Fibroblast of skin of left quadriceps (primary cell): ENCODE measurements at places on chromosomes 2 and 18.

- no peak for DNase-seq
Observed at GRCh38 chr18:50091509-50092244, 103.3 kb downstream of the MYO5B start.

GRCh38 chr18:2656237-2656980 is 883 bp downstream of the SMCHD1 start:
- no peak for DNase-seq

- DNase-seq = no peak
Observed at GRCh38 chr2:211401328-211401727, 844.9 kb downstream of the CPS1 start.

DNA sequence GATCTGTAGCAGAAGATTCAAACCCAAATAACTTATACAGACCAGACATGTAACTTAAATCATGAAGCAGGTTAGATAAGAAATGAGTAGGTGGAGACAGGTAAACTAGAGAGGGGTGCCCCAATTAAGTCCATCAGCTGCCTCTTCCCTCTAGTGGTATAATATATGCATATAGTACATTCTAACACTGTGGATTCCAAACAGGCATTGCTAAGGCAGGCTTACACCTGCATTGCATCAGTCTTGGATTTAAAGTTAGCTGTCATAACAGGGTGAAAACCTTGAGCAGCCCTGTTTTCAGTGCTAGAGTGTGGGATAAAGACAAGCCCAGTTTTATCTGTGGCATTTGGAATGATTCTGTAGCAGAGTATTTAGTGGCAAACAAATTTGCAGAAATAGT is 63.4 kb downstream of the NYAP2 start:
- no peak for DNase-seq

GRCh38 chr18:22734791-22735627 is 198.1 kb upstream of the RBBP8 start:
- peak; percentile 79 for DNase-seq

GRCh38 chr2:64840426-64840881 is 148.7 kb upstream of the SLC1A4 start:
- no peak for DNase-seq

DNA sequence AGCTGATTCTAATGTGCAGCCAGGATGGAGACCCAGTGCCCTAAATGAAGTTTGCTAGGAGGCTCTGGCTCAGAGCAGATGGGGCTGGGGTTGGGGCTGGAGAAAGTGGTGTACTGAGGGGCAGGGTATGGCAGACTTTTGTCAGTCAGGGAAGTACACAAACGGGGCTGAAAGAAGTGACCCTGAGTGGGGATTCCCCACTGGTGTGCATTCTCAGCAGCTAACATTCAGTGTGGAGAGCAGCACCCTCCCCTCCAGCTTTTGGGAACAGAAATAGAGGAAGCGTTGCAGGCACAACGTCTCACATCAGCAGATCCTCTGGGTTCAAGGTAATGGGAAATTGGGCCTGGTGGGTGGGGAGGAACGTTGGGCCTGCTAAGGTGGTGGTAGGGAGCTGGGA is 89.1 kb upstream of the GCFC2 start:
- DNase-seq = no peak

GRCh38 chr18:49014605-49015267 is 64.0 kb upstream of the SMAD7 start:
- DNase-seq = no peak

DNA sequence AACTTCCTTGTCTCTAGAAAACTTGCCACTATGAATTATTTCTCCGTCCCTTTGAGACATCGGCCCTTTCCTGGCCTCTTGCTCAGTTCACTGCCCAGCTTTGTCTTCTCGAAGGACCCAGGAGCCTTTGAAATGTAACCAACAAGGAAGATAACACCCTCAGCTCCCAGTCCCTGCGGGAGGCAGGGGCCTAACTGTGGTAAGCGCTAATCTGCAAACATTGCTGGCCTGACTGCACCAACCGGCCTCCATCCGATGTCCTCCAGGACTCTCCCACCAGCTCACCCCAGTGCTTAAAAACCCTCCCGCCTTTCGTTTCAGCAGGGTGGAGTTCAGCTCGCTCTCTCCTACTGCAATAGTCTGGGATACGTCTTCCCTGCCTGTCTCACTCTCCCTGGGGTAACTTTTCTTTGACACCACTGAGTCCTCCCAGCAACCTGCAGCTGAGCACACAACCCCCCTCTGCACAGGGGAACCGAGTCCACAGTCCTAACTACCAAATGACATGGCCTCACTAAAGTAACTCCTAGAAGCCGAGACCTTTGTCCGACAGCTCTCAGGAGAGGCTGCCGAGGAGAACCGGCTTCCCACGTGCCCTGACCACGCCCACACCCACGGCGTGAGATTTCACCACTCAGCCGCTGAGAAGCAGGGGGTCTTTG is 76.1 kb downstream of the MBP start:
- DNase-seq = no peak

GRCh38 chr2:225076125-225076524 is 33.9 kb upstream of the DOCK10 start:
- DNase-seq = peak; percentile 81

- DNase-seq = peak; percentile 20
Observed at GRCh38 chr18:51621113-51621863, 423.8 kb upstream of the MEX3C start.

- DNase-seq = no peak
Observed at GRCh38 chr18:75823471-75823870, 396.0 kb upstream of the SMIM21 start.

DNA sequence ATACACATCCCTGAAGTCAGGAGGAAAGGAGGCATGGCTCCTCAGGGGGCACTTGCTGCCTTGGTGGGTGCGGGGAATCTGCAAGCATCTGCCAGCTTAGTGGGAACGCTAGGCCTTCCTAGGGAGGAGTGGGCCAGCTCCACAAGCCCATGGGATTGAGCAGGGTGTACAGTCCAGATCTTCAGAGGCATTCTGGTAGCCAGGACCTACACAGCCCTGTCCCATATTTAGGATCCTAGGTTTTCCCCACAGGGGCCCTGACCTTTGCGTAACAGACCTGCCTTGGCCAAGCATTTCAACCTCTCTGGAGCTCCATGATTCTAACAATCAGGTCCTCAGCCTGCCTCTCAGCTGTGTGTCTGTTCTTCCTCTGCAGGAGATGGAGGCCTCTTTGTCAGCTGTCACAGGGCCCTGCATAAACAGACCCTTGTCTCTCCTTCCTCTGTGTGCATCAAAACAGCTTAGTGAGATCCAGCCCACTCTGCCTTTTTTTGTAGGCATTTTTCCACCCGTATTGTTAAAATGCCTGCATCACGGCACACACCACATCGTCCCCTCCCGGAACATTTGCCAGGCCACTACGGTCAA is 140.2 kb upstream of the NDUFV2 start:
- no peak for DNase-seq

- no peak for DNase-seq
Observed at GRCh38 chr2:61732787-61733186, 121.1 kb downstream of the FAM161A start.

DNA sequence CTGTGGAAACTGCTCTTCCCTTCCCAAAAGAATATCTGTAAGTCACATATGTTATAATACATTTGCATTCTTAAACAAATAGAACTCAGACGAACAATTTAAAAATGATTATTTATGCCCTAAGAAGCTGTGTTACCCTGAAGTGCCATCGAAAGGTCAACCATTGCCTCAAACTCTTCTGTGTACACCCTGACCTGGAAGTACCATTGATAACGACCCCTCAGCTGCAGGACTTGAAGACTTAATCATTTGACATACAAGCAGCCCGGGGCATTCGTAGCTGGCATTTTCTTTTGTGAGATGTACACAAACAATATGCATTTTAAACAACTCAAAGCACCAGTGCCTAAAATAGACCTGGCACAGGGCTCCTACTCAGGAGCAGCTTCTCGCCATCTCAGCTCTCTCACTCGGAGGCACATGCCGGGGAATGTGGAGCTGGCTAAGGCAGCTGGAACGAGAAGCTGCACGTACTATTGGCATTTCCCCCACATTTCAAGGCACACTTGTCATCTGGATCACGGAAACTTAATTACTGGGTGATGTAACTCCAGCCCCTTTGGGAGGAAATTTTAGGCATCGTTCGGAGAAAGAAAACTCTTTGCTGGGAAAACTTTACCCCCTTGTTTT is 170.0 kb upstream of the GALNT5 start:
- DNase-seq = peak; percentile 22

- DNase-seq = no peak
Observed at GRCh38 chr2:69985688-69986087, 24.3 kb upstream of the ASPRV1 start.

DNA sequence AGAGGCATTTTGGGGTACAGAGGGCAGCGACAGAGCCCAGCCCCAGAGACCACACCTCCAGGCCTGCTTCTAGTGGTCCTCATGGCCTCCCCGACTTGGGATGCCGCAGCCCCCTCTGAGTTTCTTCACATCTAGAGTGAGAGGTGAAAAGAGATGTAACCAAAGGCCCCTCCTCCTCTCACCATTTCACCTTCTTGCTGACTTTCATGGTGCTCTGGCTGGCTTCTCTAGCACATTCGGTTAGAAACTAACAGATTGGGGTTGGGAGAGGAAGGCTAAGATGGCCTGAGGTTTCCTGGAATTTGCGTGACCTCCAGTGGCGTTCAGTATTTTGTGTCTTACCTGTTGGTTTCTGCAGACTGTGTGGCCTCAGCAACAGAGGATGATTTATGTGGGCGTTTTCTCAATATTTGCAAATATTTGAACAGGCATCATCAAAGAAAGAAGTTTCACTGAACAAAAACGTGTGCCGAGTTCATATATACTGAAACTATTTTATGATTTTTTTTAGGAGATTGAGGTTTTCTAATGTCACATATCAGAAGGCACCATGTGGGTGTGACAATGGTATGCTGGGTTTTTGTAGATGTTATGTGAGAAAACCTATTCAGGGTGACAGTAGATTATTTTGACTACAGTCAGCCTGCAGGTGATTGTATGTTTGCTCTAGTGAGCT is 69.9 kb upstream of the BCL2L11 start:
- DNase-seq = no peak

DNA sequence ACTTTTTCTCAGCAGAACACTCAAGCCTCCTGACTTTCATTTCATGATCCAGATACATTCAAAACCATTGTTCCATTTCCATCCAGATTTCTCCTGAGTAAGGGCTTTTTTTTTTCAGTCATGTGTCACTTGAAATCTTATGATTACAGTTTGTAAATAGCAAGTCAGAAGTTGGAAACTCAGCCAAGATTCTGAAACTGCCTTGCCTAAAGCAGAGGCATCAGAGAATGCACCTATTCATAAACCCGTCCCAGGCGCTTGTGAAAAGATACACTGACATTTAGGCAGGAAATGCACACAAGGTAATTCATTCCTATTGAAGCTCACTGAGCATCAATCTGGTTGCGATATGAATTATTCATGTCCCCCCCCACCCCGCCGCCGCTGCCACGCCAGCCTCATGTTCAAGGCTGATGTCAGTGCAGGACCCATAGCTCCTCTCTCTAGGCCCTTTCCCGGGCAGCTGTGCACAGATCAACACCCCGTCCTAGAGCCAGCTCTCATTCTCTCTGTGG is 30.4 kb upstream of the MGAT4A start:
- DNase-seq = no peak

DNA sequence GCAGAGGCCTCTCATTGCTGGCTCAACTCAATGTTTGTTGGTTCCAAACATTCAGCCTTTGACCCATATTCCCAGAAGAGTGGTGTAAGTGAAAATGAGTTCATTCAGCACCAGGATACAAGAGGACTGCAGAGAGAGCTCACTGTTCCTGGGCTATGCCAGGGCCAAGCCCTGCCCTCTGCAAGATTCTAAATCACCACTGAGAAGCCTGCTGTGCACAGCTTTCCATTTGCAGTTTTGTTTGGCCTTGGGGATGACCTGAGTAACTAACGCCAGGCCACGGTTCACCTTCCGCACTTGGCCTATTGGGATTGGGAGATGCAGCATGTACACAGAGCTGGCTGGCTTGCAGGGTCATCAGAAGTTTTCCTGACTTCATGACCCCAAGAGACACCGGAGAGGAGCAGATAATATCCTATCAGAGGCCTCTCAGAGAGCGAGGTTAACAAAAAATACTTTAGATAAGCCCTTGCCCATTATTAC is 12.6 kb downstream of the GKN1 start:
- no peak for DNase-seq

DNA sequence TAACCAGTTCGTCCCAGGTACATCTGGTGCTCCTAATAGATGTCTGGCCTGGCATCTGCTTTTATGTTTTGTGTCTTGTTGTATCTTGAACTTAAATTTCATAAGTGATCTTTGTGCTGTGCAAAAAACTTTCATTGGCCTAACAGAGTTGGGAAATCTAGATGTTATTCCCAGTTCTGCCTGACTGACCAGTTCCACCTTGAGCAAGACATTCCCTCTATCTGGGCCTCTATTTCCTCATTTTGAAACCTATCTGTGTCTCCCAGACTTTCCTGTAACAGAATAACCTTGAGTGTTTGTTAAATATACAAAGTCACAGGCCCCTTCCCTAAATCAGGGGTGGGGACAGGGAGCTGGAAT is 90.5 kb upstream of the MSH2 start:
- DNase-seq = no peak

GRCh38 chr2:69509011-69509749 is 71.9 kb upstream of the NFU1 start:
- no peak for DNase-seq

DNA sequence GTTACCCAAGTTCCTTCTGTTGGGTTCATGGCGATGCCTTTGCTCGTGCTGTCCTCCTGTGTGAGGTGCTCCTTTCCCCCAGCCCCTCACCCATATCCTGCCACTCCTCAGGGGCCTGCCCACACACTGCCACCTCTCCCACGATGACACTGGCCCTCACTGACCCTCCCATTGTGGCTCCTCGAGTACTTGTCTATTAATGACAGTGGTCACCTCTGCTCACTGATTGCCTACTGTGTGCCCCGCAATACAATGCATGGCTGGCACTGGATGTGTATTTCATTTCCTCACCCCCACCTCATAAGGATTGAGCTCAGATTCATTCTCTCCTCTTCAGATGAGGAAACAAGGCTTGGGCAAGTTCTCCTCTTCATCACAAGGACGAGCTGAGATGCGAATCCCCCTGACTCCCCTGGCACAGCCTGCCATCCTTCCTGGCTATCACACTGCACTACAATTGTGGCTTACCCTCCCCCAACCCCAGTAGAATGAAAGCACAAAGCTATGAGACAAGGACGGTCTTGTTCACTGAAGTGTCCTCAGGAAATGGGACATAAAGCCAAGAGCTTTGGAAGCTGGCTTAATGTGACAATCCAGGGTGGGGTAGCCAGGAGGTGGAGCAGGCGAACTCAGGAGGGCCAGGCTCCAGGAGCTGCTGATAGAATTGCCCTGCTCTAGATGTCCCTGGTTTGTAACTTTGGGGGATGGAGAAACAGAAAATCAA is 93.9 kb upstream of the RAB12 start:
- DNase-seq = no peak

DNA sequence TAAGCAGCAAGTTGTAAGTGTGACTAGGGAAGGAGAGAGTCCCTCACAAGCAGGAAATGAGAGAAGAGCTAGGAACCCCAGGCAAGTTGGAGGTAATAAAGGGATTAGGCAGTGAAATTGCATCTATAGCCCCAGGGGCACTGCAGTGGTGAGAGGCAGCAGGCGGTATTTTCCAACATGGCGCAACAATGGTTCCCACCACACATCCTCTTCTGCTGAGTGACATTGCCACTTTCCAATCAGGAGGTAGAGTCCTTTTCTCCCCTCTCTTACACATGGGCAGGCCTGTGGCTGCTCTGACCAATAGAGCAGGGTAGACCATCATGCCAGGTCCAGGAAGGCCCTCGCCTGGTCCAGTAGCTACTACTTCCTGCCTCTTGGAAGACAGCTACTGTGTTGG is 86.6 kb downstream of the DNER start:
- no peak for DNase-seq
